Fibroblast of skin of right biceps (primary cell): ENCODE measurements at places on chromosomes 1 and 21.
A peak's percentile ranks its signal among the peaks of the same experiment; 100 is the strongest.

DNA sequence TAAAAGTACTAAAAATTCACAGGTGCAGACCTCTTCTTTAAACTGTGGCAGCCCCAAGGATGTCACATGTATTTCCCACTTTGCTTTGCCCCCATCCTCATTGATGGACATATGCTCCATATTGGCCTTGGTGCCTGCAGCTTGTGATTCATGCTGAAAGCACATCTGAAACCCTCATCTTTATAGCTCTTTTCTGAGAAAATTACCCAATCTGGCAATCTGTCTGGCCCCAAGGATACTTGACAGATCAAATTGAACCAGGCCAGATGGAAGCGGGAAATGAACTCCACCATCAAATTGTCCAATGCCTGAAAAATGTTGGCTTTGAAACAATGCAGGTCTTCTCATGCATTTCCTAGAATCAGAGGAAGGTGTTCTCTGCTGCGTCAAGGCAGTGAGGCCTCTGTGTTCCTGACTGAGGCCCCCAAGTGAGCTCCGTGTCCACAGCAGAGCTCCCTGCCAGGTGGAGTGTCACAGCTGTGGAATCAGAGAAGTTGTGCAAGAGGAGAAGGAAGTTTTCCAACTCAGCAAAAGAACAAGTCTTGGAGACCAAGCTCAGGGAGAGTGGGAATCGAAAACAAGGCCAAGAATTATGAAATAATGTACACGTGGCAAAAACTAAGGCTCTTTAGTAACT is 323.7 kb downstream of the PLPP3 start:
- DNase-seq, result peak; percentile 73

DNA sequence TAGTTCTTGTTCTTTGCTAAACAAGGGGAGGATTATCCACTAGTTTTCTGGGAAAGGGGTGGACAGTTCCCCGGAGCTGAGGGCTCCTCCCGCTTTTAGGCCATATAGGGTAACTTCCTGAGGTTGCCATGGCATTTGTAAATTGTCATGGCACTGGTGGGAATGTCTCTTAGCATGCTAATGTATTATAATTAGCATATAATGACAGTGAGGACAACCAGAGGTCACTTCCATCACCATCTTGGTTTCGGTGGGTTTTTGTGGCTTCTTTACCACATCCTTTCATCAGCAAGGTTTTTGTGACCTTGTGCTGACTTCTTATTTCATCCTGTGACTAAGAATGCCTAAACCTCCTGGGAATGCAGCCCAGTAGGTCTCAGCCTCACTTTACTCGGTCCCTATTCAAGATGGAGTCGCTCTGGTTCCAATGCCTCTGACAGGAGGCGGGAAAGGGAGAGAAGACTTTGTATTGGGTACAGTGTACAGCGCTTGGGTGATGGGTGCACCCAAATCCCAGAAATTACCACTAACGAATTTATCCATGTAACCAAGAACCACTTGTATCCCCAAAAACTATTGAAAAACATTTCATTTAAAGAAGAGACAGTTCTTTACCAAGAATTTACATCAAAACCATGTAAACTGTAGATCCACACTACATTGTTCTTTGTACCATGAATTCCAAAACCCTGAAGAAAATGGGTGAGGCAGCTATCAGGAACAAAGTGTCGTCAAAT is 8.7 kb upstream of the SLC2A5 start:
- peak; percentile 85 for DNase-seq

DNA sequence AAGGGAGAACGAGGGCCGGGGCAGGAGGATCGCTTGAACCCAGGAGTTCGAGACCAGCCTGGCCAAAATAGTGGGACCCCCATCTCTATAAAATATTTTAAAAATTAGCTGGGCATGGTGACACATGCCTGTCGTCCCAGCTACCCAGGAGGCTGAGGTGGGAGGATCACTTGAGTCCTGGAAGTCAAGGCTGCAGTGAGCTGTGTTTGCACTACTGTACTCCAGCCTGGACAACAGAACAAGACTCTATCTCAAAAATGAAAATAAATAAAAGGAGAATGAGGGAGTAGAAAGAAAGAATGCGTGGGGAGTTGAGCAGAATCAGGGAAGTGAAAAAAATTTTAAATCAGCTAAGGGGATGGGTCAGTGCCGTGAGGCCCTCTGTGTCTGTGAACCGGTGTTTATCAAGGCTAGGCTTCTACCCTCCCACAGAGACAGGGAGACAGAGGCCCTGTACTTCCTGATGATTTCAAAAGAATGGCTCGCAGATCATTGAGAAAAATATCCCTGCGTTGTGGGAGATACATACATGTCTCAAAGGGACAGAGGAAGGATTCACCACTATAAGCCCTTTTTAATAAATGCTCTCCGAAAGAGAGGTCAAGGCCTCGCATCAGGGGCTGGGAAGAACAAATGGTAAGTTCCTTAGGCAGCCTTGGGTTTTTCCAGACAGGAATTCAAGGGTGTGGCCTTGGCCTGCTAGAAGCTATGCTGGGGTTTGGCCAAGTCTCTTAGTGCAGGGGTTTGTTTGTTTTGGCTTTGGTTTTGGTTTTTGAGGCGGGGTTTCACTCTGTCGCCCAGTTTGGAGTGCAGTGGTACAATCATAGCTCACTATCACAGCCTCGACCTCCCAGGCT is 20.7 kb downstream of the IL10RB start:
- DNase-seq, result peak; percentile 59

DNA sequence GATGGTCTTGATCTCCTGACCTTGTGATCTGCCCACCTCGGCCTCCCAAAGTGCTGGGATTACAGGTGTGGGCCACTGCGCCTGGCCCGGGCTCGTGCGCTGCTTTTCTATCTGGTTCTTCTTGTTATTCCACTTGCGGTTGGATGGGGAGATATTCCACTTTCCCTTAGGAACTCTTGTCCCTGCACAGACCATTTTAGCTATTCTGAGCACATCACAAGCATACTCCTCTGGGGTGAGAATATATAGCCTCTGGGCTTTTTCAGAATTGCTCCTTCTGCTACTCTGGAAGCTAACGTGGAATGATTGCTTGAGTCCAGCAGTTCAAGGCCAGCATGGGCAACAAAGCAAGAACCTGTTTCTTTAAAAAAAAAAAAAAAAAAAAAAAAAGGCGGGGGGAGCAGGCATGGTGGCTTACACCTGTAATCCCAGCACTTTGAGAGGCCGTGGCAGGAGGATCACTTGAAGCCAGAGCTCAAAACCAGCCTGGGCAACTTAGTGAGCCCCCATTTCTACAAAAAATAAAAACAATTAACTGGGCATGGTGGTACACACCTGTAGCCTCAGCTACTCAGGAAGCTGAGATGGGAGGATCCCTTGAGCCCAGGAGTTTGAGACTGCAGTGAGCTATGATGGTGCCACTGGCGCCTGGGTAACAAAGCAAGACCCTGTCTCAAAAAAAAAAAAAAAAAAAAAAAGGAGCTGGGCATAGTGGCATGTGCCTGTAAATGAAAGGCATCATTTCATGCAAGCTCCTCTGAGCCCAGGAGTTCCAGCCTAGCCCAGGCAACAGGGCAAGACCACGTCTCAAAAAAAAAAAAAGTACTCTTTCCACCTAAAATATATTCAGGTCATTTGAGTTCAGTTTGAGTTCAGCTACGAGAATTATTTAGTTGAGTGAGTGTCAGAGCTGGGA is 11.8 kb upstream of the PGD start:
- DNase-seq, result no peak

DNA sequence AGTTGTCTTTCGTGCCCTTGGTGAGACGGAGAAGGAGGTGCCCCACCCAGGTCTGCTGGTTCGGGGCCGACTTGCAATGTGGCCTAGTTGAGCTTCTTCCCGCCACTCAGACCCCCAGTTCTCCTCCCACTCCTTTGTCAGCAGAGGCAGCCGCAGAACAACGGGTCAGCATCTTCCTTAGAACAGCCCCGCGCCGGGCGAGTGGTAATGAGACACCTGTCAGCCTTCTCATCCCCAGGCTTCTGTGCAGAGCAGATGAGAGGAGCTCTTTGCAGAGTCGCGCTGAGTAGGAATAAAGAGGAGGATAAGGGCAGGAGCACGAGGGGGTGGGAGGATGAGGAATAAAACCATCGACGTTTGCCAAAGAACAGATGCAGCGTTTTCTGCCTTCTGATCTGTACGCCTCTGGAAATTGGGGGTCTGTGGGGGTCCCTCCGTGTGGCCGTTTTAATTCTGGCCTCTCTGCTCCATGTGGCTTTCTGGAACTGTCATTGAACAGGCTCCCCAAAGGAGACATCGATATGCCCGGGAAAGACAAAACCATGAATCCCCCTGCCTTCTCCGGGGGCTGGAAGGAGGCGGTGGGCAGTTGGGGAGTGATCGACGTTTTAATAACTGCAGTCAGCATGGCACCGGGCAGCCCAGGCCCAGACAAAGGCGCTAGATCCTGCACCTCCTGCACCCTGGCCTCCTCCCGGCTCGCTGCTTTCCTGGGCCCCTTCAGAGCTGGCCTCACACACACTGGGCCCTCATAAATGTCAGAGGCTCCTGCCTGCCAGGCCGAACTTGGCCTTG is 27.5 kb upstream of the IGSF21 start:
- DNase-seq, result no peak

DNA sequence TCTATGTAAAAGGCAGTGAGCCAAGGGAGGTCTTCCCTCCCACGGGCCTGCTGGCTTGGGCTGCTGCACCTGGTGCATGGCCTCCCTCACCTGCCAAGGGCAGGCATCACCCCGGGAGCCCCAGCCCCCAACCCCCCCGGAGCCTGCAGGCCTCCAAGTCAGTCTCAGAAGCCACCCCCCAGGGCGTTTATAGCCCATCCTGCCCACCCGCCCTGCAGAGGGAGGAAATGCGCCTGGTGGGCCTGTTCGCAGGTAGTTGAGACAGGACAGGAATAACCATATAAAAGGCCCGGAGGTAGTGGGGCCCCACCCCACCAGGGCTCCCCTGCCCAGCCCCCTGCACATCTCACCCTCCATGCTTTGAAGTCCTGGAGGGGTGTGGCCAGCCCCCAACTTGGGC is 18.2 kb upstream of the ARF1 start:
- DNase-seq, result no peak

- DNase-seq, result no peak
These were observed 26.6 kb downstream of the BEND5 start for GRCh38 chr1:48750109-48750508.

- DNase-seq, result no peak
These were observed 73.2 kb upstream of the COA6 start for GRCh38 chr1:234300096-234300495.

DNA sequence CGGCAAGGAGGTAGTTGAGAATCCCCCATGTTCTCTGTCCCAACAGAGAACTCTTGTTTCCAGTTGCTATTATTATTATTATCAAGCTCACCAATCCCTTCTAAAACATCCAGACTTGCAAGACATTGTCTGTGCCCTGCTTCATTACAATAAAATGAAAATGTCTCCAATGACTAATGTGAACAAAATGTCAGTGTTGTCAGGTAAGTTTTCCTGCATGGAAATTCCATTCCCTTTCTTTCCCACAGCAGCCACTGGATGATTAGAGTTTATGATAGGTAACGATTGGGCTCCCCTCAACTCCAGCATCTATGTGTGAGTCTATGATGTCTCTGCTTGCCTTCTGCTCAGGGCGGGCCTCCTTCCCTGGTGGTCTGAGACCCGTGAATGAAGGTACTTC is 8.9 kb upstream of the DYRK1A start:
- DNase-seq, result no peak

DNA sequence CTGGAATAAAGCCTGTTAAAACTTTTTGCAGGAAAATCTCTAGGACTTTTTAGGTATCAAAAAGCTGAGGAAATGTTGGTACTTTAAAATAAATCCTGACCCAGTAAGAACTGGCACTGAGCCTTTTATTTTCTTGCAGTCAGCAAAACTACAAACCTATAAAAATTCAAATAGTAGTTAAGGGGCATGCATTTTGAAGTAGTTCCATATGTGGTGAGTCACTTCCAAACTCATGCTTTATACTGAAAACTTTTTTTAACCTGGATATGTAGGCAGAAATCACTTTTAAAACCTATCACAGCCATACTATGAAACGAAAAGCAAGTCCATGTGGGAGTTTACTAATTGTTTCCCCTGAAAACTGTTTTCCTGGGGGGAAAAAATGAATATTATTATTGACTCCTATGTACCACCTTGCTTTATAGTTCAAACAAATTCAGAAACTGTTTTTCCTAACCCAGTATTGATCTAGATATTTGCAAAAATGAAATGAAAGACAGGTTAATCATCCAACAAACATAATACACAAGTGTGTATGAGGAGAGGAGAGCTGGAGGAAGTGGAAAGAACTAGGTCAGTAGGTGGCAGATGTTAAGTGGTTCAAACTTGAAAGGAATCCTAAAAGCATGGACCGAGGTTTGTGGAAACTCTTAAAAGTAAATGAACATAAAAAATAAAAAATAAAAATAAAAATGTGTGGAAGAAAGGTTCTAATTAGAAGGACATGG is 30.5 kb downstream of the NRIP1 start:
- DNase-seq, result peak; percentile 70

DNA sequence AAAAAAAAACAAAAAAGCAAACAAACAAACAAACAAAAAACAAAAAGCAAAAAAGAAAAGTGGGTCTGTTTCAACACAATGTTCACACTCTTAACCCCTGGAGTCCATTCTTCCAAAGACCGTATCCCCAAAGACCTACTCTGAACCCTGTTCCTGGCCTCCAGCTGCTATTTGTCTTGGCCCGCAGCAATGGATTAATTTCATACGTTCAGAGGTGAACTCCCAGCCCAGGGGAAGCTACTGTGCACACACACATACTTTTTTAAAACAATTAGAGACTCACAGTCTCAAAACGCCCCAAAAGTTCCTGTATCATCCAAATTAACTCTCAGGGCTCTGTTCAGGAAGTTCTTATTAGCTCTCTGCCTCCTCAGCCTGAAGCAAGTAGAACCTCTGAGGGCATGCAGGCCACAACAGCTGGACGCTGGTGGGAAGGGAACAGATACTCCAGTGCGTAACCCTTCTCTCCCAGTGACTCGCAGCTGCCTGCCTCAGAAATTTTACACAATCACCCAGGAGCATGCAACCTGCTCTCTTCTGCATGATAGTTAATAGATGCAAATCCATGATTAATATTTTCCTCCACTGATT is 395.4 kb downstream of the RRAGC start:
- DNase-seq, result no peak

GRCh38 chr21:44062380-44062779 is 44.8 kb upstream of the PWP2 start:
- DNase-seq, result no peak

GRCh38 chr1:6497867-6498575 is 6.6 kb upstream of the PLEKHG5 start:
- no peak for DNase-seq

DNA sequence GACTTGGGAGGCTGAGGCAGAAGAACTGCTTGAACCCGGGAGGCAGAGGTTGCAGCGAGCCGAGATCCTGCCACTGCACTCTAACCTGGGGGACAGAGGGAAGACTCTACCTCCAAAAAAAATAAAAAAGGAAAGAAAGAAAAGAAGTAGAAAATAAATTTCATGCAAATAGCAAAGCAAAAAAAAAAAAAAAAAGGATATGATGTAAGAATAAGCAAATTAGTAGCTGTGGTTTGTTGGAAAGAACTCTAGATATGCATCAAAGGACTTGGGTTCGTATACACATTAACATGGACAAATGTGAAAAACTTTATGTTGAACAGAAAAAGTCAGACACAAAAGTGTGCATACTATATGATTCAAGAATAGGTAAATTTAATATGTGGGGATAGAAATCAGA is 11.9 kb downstream of the WASF2 start:
- no peak for DNase-seq
